Stimulated activated CD4-positive, alpha-beta T cell treated with anti-CD3 and anti-CD28 coated beads, TNF-alpha, amount 100 ng/mL, for 24 hours (primary cell): ENCODE measurements at places on chromosomes 7 and 10.
A peak's percentile ranks its signal among the peaks of the same experiment; 100 is the strongest.

- DNase-seq = no peak
Measured at GRCh38 chr7:68752485-68753178, 845.6 kb upstream of the AUTS2 start.

GRCh38 chr7:69910150-69910549 is 311.9 kb downstream of the AUTS2 start:
- DNase-seq = no peak

DNA sequence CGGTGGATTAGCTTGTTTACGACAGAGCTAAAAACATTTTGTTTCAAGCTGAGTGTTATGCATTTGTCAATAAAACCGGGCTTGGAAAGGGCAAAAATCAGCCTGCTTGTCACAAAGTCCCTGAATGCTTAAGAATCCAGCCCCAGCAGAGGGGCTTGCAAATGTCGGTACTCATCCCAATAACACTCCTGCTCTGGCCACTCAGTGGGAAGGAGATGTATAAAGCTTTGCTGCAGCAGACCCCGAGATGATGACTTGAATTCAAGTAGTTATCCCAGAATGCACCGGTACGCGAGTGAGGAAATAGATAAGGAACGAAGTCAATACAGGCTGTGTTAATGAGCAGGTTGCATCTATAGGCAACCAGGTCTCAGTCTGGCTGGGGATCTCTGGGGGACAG is 662.3 kb downstream of the CCSER2 start:
- no peak for DNase-seq

GRCh38 chr7:149863500-149863899 is 10.3 kb upstream of the ATP6V0E2 start:
- DNase-seq = no peak

DNA sequence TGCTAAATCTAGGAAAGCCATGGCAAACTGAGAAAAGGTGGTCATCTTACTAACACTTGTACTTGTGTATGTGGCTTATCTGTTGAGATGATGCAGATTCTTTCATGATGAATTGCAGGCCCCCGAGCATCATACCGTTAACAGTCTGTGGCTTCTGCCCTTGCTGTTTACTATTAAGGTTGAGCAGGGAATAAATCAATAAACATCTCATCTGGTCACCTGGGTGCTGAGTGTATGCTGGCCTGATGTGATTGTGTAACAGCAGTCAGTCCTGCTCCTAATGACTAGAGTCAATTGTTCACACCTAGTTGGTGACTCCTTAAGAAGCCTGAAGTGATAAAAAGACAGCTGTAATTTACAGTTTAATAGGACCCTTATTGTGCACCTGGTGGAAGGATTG is 8.3 kb upstream of the GNAT3 start:
- DNase-seq = no peak

- DNase-seq = no peak
Measured at GRCh38 chr7:19020711-19021110, 96.7 kb downstream of the TWIST1 start.

- DNase-seq = no peak
Measured at GRCh38 chr7:76091506-76091905, 43.6 kb downstream of the MDH2 start.

- DNase-seq = no peak
Measured at GRCh38 chr7:91345449-91345848, 81.2 kb downstream of the FZD1 start.

DNA sequence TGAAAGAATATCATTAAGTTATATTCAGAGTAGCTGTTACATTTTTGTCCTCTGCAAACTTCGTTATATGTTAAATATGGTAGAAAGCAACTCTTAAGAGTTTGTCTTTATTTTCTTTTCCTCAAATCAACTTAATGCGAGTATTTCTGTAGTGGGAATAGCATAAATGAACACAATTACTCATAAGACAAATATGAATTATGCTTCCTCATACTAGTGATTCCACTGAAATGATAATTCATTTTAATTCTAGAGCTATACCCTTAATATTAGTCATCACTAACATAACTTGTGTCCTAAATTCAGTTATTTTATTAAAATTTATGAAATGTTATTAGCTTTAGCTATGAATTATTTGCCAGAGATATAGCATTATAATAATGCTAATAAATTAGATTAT is 820.6 kb upstream of the KCND2 start:
- no peak for DNase-seq

DNA sequence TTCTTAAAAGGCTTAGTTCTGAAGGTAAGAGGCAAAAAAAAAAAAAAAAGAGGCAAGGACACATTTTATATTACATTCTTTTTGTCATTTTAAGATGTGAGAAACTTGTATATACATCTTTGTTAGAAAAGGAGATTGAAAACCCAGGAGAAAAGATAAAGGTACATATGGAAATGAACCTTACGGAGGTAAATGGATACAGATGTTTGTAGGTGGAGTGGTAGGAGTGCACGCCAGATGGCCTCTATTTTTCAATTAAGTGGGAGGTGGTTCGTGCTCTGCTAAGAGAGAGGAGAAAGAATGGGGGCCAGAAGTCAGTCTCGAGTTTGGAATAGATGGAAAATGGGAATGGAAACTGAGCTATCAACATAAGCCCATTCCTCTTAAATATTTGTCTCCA is 622.5 kb upstream of the GHITM start:
- DNase-seq = no peak

- no peak for DNase-seq
Measured at GRCh38 chr7:38862666-38863065, 46.3 kb downstream of the VPS41 start.

- DNase-seq = no peak
Measured at GRCh38 chr7:70481570-70482123, 650.3 kb upstream of the GALNT17 start.

DNA sequence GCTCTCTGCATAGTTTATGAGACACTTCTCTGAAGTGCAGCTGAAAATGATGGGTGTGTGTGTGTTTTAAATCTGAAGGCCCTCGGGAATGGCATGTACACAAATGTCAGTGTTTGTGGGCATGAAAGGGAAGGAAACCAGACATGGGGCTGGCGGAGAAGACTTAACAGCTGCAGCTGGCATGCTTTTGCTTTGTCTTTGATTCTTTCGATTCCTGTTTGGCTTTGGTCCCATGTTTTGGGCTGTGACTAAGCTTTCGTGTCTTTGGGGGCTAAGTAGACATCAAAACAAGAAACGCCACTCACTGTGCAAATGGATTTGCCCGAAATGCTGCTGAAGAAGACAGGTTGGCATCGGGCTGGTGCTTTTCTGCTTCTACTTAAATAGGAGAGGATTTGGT is 179.3 kb downstream of the PFKFB3 start:
- peak; percentile 33 for DNase-seq

DNA sequence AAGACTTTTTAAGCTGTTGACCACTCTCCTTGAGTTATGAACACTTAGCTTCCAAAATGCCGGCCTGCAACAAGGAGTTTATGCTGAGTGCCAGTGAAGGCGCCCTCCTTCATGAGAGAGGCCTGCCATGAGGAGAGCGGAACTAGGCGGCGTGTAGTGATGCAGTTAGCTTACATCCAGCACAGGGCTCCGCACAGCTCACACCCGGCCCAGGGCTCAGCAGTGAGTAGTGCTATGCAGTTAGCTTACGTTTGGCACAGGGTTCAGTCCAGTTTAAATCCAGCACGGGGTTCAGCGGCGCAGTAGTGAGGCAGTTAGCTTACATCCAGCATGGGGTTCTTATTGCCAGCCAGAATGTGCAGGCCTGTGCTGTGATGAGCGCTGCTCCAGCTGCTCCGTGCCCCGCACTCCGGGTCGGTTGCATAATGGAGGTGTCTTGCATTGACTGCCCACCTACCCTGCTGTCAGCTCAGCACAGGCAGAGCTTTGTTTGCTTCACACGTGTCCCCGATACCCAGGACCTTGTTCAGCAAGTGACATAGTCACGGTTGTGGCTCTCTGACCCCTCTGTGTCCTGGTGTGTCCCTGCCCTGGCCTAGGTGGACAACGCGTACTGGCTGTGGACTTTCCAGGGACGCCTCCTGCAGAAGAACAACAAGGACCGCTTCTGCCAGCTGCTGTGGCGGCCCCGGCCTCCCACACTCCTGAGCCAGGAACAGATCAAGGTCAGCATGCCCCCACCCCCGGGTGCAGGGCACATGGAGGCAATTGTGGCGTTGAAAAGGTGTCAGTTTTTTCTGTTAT is 21.9 kb downstream of the EIF3B start:
- no peak for DNase-seq

DNA sequence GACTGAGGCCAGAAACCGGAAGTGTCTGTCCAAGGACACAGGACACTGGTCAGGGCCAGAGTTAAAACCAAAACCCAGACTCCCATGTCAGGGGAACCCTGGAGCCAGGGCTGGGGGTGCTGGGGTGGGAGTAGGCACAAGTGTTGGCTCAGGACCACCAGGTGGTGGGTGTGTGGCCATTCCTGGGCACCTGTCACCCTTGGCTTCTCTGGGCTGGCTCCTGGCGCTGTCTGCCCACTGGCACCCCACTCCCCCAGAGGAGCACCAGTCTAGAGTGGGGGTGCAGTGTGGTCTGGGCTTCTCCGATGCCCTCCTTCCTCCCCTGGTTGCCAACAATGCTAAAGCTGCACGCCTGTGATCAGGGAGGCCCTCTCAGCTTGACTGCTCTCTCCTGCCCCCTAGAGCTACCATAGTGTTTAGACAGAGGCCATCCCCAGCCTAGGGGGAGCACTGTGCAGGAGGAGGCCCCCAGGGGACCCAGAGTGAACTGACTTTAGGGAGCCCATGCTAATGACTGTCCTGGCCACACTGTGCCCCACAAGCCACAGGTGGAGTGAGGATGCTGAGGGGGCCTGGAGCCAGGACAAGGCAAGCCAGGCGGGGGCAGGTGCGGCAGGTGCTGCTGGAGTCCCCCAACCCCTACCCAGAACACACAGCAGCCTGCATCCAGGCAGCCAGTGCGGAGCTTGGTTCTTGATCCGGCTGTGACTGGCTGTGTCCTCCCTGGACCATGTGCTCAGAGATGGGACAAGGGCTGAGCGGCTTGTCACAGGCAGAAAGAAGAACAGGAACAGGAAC is 11.0 kb downstream of the RASGEF1A start:
- DNase-seq = no peak

DNA sequence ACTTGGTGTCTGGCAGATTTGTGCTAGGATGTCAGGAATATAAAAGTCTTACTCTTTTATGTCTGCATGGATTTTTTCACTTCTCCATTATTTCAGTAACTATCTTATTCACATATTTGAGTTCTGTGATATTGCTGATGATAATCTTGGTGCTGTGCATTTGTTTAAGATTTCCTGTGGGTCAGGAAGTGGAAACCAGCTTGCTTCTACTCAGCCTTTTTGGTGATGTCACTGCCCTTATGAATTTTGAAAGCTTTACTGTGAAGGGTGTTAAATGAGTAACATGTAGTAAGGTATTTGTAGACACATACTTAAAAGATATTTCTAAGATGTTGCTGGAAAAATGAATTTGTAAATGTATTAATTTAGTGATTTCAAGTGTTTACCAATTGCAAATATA is 69.5 kb upstream of the VOPP1 start:
- DNase-seq = no peak

GRCh38 chr10:43817368-43817767 is 168.7 kb upstream of the ZNF32 start:
- no peak for DNase-seq

DNA sequence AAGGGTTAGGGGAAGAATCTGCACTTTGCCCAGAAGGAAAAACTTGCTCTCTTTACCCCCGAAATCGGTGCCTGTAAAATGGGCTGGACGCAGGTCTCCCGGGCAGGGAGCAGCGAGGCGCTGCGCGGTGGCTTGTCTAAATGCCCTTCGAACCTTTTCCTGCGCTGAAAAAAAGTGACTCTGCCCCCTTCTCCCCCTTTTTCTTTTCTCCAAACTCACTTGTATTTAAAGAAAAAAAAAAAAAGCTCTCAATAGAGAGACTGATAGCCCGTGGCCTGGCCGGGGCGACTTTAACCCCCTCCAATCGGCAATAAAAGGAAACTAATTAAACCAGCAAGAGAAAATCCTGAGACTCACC is 286 bp downstream of the SP8 start:
- no peak for DNase-seq

GRCh38 chr7:46356371-46356770 is 435.3 kb upstream of the IGFBP3 start:
- no peak for DNase-seq

DNA sequence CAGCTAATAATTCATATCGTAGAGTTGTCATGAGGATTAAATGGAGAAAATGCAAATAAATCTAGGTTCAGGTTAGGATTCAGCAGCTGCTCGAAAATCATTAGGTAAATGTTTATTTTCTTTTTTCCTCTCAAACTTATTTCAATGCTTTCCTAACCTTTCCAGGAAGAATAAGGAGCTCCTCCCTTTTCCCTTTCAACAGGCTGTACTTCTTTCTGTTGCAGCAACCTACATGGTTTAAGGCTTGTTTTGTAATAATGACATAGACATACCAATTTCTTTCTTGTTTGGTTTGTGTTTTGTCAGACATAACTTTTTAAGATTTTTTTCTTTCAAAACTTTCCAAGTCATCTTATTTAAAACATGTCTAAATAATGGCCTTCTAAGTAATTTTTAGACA is 18.2 kb downstream of the GPR141 start:
- no peak for DNase-seq

GRCh38 chr7:141198194-141198958 is 124.5 kb downstream of the TMEM178B start:
- no peak for DNase-seq

GRCh38 chr10:96225119-96225518 is 46.2 kb downstream of the BLNK start:
- DNase-seq = no peak

- DNase-seq = no peak
Measured at GRCh38 chr7:157000741-157001653, 9.5 kb downstream of the MNX1 start.

DNA sequence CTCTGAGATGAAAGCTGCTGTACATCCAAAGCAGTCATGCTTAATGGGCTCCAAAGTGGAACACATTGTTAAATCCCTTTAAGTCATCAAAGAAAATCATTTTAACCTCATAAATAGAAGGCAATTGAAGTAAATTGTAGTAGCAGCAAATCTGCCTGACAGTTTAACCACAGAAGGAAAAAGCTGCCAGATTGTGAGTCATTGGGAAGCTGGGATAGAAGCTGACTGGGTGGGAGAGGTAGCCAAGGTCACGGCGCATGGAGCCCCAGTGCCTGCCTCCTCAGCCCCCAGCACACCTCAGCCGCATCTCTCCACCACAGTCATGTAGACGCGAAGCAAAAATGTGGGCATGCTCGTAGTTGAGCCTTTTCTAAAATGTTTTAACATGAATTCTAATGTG is 44.0 kb downstream of the TARP start:
- DNase-seq = no peak

DNA sequence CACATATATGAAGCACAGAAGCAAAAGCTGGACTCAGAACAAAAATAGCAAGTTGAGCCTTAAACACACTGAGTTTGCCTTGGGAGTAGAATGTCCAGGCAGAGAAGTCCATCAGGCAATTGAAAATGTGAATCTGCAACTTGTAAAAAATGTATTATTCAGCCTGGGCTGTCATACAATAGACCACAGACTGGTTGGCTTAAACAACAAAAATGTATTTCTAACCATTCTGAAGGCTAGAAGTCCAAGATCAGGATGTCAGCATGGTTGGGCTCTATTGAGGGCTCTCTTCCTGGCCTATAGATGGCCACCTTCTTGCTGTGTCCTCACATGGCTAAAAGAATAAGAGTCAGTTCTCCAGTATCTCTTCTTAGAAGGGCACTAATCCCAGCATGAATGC is 76.5 kb upstream of the CAPZA2 start:
- no peak for DNase-seq

- DNase-seq = no peak
Measured at GRCh38 chr10:77349226-77349625, 288.4 kb downstream of the KCNMA1 start.
